ENCODE measurements at places on chromosomes 1 and 21. TPM values are rescaled to one million over a fixed set of nuclear protein-coding genes. Genes with fewer than 3 reads are reported as not detected.

Gene C4BPB
- total RNA-seq = 1.3 TPM

Gene SYT2
- not detected for total RNA-seq

Gene CD247
- 149 TPM for total RNA-seq

Gene CR1L
- total RNA-seq = not detected

Gene KRTAP13-4
- total RNA-seq = not detected

Gene SHISAL2A
- total RNA-seq = 9.8 TPM

Gene CNR2
- total RNA-seq = not detected

Gene ADAMTS4
- total RNA-seq = 0.71 TPM

Gene LAMC2
- total RNA-seq = 0.91 TPM

Gene TDRD5
- not detected for total RNA-seq
